ENCODE measurements at places on chromosomes 16 and 17.

DNA sequence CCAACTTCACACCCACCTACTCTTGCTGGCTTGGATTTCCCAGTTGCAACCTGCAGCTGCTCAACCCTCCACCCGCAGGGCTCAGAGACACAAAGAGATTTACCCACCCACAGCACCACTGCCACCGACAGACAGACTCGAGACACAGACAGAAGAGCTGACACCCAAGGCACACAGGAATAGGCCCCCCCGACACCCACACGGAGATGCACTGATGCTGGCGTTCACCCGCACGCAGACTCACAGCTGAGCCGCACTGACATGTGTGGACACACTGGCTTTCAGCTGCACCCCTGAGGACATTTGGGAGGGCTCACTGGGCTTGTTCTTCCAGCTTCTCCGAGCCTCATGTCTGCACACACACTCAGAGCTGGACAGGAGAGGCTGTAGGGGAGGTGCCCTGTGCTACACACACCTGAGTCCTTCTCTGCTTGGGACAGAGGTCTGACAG is 8.2 kb downstream of the STX1B start:
- no peak for DNase-seq

DNA sequence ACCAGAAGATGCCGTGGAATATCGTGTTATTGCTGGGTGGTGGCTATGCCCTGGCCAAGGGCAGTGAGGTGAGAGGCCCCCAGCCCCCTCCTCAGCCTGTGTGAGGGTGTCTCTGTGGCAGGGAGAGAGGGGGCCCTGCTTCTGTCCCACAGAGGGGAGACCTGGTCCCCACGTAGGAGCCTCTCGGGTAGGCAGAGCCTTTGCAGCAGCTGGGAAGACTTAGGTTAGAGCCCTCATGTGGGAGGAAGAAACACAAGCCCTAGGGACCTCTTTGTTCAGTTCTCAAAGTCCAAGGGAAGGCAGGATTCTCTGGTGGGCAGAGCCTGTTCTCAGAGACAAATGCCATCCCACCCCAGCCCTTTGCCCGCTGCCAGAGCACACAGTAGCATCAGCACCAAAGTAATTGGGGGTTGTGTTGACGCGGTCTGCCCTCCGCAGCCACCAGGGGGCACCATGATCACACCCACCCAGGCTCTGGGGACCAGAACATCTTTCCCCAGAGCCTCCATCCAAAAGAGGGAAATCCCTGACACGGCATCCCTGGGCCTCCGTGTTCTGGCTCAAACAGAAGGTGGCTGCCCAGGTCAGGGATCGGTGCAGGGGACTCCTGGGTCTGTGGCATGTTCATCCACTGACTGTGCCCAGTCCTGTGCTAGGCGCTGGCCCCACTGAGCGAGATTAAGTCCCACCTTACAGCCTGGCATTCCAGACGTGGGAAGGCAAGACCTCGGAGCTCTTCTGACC is 11.5 kb upstream of the FOXN1 start:
- DNase-seq, result peak; percentile 80

DNA sequence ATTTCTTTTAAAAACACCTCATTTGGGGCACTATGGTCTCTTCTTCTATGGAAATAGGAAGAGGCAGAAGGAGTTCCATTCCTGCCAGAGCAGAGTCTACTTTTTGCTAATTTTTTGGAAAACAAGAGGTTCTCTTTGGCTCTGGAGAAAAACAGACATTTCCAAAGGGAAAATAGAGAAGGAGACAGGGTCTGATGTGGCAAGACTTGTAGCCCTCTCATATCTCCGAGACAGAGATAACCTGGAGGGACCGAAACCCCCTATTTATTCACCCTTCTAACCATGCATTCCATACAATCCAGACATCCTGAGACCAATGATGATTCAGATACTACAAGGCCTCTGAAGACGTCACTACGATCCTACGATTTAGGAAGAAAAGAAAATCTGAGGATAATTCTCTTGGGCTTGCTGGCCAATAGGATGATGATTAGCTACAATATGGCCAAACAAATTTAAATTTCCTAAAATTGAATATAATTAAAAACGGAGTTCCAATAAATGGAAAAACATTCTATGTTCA is 70.2 kb downstream of the HIC1 start:
- no peak for DNase-seq

GRCh38 chr16:8717892-8718415 is 43.5 kb downstream of the ABAT start:
- DNase-seq, result no peak

- no peak for DNase-seq
Measured at GRCh38 chr17:53475002-53475401, 347.7 kb upstream of the KIF2B start.

- no peak for DNase-seq
Measured at GRCh38 chr16:81873206-81873605, 94.1 kb downstream of the PLCG2 start.

GRCh38 chr17:61946359-61946758 is 18.6 kb upstream of the INTS2 start:
- DNase-seq, result no peak

GRCh38 chr16:19879241-19879792 is 5.3 kb downstream of the GPRC5B start:
- DNase-seq, result no peak

- no peak for DNase-seq
Measured at GRCh38 chr16:49336581-49336980, 37.0 kb upstream of the C16orf78 start.

- no peak for DNase-seq
Measured at GRCh38 chr16:7055443-7055842, 277.2 kb upstream of the RBFOX1 start.

- no peak for DNase-seq
Measured at GRCh38 chr16:11278681-11279628, 2.2 kb downstream of the PRM1 start.

DNA sequence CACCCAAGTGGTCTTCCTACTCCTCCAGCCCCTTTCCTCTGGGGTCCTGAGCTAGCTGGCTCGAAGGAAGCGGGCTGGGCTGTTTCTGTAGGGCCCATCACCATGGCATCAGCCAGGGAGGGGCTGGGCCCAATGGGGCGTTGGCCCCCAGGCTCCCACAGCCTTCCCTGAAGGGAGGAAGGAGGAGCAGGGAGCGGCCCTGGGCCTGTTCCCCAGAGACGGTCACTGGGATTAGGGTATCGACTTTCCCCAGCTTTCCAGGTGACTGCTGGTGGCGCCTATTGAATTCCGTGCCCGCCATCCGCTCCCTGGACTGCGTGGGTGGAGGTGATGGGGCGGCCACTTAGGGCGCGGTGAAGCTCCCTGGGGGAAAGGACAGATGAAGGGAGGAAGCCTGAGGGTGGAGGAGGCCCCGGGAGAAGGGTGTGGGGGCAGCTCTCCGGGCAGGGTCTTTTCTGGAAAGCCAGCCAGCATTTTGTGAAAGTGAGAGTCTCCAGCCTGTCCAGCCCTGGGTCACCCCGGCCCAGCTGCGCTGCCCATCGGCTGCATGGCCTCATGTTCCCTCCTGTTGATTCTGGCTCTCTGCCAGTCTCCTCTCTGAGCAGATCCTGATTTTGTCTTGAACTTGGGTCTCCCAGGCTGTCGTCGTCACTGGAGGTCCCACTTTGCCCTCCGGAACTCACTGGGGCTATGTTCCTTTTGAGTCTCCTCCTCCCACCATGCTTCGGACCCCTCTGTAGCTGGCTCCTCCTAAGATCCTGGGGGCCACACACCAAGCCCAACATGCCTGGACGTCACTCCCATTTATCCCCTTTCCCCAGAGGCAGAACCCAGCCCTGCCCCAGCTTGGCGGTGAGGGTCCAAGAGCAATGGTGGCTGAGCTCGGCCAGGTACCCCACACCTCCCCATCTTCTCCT is 9.8 kb downstream of the NHERF1 start:
- no peak for DNase-seq

DNA sequence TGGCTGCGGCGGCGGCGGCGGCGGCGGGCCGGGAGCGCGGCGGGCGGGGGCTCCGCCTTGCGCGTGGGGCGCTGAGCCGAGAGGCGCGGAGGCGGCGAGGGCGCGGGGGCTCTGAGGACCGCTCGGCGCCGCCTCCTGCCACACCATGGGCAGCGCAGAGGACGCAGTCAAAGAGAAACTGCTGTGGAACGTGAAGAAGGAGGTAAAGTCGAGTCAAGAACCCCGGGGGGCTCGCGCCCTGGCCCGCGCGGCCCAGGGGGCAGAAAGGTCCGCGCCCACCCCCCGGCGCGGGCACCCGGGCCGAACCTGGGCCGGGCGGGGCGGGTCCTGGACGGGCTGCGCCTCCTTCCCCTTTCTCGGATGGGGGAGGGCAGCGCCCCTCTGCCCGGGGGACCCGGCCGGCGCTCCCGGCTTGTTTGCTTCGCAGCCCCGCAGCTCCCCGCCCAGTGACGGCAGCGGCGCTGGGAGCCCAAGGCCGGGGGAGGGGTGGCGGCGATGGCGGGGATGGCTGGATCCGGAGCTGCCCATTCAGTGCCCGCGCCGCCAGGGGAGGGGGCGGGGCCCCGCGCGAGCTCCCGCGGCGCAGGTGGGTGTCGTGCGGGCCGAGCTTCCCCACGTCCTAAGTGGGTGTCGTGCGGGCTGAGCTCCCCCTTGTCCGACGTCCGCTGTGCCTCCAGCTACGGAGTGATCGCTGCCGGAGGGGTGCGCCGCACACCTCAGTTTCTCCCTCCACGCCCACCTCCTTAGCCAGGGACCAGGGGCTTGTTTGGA is 428 bp downstream of the SGSM2 start:
- DNase-seq, result peak; percentile 44

GRCh38 chr17:78973792-78974520 is 5.8 kb downstream of the LGALS3BP start:
- DNase-seq, result no peak

GRCh38 chr17:42893359-42893758 is 7.2 kb upstream of the G6PC1 start:
- DNase-seq, result no peak

GRCh38 chr17:726271-726919 is 6.0 kb upstream of the TLCD3A start:
- DNase-seq, result no peak

DNA sequence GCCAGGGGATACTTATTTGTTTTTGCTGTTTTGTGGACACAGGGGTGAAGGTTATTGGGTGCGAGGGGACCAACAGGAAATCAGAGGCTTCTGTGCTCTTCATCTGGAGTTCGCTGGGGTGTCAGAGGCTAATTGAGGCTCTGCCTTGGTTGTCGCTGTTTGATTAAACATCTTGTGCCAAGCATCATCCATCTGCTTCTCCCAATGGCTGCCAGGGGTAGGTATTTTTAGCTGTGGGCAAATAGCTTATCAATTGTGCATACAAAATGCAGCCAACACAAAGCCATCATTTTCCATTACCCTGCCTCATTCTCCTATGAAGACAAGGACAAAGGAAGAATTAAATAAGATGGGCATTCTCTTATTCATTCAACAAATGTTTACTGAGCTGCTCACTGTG is 27.8 kb downstream of the GPR139 start:
- DNase-seq, result no peak

DNA sequence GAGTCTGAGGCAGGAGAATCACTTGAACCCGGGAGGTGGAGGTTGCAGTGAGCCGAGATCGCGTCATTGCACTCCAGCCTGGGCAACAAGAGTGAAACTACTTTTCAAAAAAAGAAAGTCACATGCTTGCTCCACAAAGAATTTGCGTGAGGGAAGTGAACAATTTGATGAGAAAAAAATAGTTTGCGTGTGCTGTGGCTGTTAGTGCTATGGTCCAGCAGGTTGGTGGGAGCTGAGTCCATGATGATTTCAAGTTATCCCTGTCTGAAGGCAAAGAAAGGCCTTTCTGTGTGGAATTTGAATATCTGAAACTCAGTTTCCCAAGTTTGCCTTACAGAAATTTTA is 21.0 kb downstream of the PRCD start:
- no peak for DNase-seq

DNA sequence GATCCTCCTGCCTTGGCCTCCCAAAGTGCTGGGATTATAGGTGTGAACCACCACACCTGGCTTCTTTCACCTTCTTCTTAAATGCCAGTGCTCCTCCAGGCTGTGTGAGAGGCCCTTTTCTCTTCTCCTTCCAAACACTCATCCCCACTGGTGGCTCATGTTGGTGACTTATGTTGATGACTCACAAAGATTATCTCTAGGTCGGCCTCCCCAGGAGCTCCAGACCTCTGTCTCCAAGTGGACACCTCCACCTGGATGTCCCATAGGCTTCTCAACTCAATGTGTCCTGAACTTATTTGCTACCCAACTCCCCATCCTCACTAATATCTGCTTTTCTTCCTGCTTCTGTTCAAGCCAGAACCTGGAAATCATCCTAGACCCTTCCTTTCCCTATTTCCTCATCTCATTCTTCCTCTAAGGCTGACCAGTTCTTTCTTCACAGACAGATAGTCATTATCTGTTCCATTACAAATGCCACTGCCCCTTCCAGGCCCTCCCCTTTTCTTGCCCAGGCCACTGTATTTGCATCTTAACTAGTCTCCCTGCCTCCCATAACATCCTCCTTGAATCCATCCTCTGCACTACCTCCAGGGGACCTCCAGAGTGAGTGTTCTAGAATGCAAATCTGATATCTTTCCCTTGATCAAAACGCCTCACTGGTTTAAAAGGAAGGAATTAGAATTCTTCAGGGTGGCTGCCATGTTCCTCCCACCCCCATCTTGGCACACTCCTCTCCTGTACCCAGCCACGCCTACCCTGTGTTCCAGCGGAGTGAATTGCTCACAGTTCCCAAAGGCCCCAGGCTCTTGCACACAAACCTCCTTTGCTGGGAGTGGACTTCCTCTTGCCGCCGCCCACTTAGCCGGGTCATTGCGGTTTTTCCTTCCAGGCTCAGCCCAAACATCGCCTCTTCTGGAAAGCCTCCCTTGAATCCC is 34.8 kb upstream of the FBXO47 start:
- no peak for DNase-seq

- no peak for DNase-seq
Measured at GRCh38 chr16:87834668-87835473, 34.4 kb downstream of the SLC7A5 start.
